Left lobe of liver (tissue), 2 donors: ENCODE measurements at places on chromosomes 11 and 22. TPM values are rescaled to one million over a fixed set of nuclear protein-coding genes. Genes with fewer than 3 reads are reported as not detected.

MMP26 gene
- total RNA-seq, result not detected

PYGM gene
- 0.28 TPM for total RNA-seq

MS4A14 gene
- total RNA-seq, result 0.43 TPM

MS4A4E gene
- 2.3 TPM for total RNA-seq

TTC36 gene
- 116 TPM for total RNA-seq
